ENCODE measurements at places on chromosomes 12 and 14.

DNA sequence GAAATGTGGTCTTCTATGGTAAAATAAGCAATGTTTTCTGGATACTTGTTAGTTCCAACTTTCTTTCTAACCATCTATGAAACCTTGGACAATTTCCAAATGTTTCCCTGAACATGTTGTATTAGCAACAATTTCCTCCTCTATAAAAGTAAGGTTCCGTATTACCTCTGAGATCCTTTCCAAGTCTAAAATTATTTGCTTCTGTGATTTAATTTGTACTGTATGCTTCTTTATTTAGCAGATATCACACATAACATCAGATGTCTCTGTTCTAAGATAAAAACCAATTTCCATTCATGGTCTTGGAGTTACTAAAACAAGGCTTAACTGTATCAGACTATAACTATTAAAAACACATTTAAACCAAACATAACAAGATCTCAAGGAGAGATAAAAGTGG is 177.2 kb downstream of the FOXA1 start:
- no peak for DNase-seq

DNA sequence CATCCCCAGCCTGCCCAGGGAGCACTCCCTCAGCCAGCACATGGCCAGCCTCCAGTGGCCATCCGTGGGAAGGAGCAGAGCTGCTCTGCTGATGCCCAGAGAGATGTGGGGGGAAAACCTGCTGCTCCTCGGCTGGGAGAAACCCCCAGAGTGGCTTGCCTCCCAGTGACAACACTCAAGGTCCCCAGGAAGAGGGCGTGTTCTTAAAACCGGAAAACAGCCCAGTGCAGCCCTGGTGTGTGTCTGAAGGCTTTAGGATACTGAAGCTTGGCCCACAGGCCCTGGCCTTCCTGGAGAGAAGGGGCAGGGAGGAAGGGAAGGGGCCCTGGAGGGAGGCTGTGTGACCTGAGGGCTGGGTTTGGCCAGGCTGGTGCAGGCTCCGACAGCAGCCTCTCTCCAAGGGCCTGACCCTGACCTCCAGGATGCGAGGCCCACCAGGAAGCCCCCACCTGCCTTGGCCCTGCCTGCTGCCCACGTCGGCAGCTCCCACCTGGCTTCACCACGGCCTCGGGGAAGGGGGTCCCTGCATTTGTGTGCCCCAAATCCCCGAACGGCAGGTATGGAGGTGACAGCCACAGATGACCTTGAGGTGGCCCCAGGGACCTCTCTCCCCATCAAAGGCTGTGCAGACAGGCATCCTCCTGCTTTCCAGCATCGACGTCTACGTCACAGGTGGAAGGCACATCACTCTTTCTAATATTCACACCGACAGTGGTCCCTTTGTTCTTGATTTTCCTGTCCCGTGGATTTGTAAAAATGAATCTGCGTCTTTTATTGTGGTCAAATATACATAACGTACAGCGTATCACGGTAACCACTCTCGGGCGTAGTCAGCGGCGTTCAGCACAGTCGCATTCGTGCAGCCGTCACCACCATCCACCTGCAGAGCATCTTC is 190.0 kb upstream of the C14orf180 start:
- no peak for DNase-seq

GRCh38 chr12:130746546-130746945 is 30.4 kb upstream of the RIMBP2 start:
- no peak for DNase-seq

DNA sequence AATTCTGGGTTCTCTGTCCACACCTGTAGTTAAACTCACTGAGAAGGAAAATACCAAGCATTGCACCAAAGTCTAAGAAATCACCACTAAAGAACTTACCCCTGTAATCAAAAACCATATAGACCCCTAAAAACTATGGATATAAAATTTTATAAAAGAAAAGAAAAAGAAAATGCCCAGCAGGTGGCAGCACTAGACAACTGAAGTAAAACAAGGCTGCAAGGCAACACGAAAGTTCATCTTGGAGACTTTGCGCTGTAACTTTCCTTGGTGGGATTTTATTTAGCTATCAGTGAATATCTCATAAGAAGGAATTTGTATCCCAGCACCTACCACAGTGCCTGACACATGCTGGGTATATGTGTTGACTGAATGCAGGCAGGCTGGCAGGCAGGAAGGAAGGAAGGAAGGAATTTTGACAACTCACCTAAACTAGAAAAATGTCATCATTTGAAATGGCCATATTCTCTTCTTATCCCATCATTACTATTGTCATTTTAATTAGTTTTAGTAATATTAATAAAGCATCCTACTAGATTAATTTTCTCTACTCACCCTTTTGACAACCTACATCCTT is 68.2 kb upstream of the ETV6 start:
- peak; percentile 77 for DNase-seq

DNA sequence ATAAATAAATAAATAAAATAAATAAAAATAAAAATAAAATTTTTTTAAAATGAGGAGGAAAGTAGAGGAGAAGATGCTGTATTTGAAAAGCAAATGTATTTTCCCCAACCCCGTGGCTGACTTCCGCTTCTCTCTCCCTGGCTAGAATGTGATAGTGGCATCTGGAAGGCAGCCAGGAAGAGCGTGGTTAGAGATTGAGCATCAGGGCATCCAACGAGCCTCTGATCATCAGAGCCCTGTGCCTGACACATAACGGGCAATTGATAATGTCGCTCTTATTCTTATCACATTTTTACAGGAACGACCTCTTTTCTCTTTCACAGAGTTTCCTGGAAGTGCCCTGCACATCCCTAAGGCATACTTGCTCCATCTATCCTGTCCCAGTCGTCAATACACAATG is 496.9 kb upstream of the TMEM132C start:
- no peak for DNase-seq

- DNase-seq, result no peak
Observed at GRCh38 chr12:93838193-93838592, 161.0 kb downstream of the CRADD start.

DNA sequence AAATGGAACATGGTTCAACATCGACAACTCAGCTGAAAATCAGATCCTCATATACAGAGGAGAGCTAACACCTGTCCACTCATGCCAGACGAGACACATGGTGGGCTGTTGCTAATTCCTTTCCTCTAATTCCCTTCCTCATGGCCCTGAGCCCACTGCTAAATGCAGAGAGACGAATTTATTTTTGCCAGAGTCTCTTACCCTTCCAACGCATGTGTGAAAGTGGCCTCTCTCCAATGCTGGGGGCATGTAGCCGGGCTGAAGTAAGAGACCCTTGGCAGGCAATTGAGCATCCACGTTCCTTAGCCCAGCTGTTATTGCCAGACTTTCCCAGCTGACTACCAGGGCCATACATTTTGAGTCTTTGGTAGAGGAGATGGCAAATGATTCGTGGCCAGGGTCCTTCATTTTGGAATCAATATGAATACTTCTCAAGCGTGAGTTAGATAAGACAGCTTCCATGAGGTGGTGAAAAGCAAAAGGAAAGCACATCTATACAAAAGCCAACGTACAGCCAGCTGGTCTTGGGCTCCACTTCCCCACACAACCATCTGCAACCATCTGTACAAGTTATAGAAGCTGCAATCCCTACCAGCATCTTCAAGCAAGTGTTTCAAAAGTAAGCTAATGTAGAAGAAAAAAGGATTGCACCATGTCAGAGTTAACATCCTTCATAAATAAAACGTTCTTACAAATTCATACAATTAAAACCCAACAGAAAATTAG is 28.6 kb downstream of the CORO1C start:
- DNase-seq, result no peak
